T-helper 2 cell (primary cell): ENCODE measurements at places on chromosomes 1 and 21.

- no peak for DNase-seq
Observed at GRCh38 chr1:33715195-33715811, 148.6 kb upstream of the HMGB4 start.

DNA sequence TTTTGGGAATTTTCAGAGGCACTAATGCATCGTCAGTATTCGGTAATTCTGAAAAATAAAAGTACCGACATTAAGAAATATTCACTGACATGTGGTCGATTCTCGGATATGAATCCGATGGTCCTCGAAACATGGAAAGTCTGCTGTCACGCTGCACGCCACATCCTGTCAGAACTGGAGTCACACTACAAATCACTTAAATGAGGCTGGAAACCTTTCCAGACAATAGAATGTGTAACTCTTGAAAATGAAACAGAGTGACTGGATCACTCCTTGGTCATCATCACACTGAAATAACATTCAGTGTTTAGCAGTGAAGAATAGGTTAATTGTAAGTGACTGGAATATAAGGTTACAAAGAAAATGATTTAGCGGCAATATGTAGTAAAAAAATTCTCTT, 620.1 kb upstream of the ADAMTS5 start:
- DNase-seq = no peak

- no peak for DNase-seq
Observed at GRCh38 chr1:92442351-92442750, 44.4 kb downstream of the GFI1 start.

- DNase-seq = peak; percentile 99
Observed at GRCh38 chr1:184160236-184160635, 108.7 kb downstream of the TSEN15 start.

DNA sequence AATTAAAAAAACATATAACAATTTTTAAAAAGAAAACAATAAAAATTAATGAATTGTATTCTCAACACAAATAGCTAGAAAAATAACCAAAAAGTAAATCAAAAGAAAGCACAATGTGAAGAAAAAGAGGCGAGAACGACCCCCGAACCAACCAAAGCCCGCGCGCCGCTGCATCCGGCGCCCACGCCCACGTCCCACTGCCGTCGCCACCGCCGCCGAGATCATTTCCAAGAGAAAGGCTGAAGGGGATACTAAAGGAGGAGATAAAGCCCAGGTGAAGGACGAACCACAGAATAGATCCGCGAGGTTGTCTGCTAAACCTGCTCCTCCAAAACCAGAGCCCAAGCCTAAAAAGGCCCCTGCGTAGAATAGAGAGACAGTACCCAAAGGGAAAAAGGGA, 11.8 kb upstream of the ABCB10 start:
- no peak for DNase-seq

DNA sequence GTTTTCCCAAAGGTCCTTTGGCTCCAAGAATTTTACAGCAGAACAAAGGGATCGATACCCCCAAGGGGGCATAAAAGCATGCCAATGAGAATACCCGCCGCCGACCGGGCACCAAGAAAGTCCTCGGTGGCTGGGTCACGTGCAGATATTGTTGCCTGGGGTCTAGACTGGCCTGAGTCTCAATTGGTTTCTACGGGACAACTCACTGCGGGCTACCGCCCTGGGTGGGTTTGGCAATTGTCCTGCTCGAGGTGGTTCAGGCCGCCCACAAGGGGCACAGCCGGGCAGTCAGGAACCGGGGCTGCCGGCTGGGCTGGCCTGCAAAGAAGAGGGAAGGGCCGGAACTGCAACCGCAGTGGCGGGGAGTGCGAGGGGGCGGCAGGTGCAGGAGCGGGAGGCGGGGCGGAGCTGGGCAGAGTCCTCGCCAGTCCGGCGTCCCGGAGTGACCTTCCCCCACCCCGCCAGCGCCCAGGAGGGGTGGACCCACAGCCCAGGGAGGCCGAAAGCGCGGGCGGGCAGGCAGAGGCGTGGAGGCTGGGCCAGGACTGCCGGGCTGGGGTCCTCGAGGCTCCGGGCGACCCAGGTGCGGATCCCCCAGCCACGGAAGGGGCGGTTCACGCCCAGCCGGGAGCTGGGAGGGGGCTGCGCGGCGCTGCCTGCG, 926 bp upstream of the ATP1B1 start:
- DNase-seq = peak; percentile 25

DNA sequence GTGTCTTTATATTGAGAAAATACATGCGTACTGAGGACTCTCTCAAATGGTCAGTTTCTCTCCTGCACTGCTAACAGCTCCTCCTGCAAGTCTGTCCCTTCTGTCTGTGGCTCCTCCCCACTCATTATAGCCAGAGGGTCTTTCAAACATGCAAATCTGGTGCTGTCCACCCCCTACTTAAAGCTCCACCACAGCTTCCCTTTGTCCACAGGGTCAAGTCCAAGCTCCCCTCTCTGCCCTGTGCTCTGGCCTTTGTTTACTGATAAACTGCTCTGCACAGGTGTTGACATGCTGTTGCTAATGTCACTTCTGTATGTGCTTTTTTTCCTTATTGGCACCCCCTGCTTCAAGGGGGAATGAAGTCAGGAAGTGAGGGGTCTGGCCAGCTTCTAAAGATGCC, 47.7 kb upstream of the GPR37L1 start:
- no peak for DNase-seq

- no peak for DNase-seq
Observed at GRCh38 chr1:22708777-22709176, 1.9 kb upstream of the EPHB2 start.

DNA sequence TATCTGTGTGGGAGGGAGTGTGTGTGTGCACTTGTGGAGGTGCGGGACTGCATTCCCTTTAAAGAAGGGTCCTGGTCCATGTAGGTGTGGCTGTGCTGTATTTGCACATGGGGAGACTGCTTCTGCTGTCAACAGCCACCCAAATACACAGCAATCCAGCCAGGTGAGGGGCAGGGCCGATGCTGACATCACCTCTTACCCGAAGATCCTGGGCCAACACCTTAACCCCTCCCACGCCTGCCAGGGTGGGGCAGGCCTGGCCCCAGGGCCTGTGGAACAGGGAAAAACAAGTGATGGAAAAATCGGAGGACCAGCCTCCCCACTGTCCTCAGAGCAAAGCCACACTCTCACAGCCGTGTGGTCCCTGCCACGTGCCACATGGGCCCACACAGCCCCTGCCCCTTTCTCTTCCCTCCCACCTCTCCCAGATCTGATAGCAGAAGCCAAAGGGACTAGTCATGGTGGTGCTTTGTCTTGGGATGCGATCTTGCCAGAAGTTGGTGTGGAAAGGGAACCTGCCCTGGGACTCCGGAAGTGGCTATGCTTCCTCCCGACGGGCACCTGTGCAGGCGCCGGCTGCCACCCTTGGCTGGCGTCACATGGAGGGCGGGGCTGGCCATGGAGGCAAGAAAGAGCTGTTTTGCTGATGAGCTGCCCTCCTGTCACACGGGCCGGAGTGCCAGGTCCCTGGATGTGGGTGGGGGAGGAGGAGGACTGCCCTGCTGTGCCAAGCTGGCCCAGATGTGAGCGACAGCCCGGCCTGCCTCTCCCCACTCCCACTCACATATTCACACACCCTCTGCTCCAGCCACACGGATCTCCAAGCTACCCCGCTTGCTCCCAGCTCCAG, 7.8 kb upstream of the CASZ1 start:
- DNase-seq = no peak

GRCh38 chr1:236759252-236759859, 35.7 kb upstream of the MTR start:
- DNase-seq = no peak

- DNase-seq = no peak
Observed at GRCh38 chr1:179807291-179807690, 64.2 kb downstream of the FAM163A start.

DNA sequence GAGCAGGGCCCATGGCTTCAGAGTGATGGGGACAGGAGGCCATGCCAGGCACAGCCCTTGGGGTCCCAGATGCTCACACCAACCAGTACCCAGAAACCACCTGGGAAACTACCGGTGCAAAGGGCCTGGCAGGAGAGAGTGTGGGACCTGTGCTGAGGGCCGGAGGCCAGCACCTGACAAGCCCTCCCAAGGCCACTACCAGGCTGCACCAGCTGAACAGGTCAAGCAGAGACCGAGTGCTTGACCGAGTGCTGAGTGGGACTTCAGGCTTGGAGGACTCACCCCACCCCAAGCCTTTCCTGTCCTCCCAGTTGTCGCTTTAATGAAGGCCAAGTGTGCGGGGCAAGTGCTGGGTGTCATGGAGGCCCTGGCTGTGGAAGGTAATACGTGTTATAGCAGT, 36.5 kb downstream of the SNAP47 start:
- DNase-seq = no peak

DNA sequence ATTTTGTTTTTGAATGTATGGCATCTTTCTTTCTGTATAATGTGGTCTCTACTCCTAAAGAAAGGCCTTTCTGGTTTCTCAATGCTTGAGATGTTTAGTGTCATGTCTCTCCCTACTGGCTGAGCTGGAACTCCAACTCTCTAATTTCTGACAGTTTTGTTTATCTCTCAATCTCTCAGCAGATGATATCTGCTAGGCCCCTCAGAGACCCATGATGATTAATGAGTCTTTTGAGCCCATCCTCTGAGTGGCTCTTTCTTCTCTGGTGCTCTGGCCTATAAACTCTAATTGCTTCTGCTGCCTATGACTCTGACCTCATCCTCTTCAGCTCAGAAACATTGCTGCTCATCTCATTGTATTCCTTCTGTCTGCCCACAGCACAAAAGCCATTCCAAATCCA, 46.6 kb downstream of the CRB1 start:
- DNase-seq = no peak

GRCh38 chr1:159987186-159987585, 33.1 kb upstream of the SLAMF9 start:
- no peak for DNase-seq

GRCh38 chr1:72280711-72281110, 1.6 kb downstream of the NEGR1 start:
- DNase-seq = no peak

- DNase-seq = no peak
Observed at GRCh38 chr1:183913567-183913993, 108.7 kb downstream of the RGL1 start.

DNA sequence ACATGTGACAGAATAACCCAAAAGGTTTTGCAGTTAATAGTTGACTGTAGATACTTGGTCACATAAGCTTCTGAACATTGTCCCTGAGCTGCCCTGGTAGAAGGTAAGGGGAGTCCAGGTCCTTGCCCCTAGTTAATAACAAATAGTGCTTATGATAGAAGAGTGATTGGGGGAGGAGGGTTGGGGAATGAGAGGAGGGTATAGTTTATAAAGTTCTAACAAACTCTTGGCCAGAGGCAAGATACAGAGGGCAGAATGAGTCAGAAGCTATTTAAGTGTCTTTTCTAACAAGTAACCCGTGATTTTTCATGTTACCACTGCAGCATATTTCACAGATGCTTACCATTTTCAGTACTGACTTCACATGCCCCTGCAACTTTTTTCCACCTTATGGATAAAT, 26.7 kb upstream of the MYOCOS start:
- DNase-seq = no peak

GRCh38 chr1:178961868-178962267, 63.8 kb upstream of the FAM20B start:
- no peak for DNase-seq

- DNase-seq = no peak
Observed at GRCh38 chr1:34694383-34694782, 60.5 kb upstream of the GJB5 start.

DNA sequence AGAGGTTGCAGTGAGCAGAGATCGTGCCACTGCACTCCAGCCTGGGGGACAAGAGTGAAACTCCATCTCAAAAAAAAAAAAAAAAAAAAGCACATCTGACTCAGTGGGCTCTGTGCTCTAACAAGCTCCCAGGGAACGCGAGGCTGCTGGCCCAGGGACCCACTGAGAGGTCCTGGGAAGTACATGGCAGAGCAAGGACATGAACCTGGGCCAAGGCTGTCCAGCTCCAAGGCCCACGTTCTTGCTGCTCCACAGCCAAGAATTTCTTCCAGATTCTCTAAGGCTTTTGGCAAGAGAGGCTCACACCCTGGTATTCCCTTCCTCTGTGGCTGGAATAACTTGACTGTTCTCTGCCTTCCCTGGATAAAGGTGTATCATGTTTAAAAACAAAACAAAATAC, 15.4 kb upstream of the AGTRAP start:
- DNase-seq = no peak

DNA sequence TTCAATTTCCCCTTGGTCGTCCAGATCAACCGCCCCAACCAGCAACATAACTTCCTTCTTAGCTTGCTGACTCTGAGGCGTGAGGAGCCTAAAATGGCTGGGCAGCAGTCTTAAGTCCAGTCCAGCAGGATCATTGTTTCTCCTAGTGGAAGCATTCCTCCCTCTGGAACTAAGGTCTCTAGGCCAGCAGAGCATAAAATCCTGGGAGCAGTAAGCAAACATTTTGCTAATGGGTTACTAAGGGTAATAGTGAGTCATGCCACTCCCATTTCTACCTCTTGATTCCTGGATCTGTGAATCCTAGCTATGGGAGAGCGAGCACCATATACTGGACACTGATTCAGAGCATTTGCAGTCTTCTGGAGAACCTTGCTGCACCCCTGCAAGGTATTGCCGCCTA, 59.9 kb downstream of the ADSS2 start:
- DNase-seq = no peak

DNA sequence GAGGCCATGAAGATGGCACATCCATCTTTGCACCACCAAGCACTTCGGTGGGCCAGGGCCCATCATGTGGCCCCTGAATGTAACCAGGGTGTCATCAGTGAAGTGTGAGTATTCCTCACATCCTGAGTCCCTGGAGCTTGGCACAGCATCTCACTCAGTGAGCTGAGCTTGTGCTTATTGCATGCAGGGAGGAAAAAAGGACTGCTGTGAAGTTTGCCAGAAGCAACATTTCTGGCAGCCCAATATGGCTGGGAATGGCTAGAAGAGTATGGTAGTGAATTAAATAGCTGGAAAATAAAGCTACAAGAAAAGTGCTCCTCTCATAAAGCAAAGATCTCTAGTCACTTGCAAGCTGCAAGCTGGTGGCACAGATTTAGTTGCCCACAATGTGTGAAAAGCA, 109.3 kb downstream of the TNFSF18 start:
- DNase-seq = no peak

DNA sequence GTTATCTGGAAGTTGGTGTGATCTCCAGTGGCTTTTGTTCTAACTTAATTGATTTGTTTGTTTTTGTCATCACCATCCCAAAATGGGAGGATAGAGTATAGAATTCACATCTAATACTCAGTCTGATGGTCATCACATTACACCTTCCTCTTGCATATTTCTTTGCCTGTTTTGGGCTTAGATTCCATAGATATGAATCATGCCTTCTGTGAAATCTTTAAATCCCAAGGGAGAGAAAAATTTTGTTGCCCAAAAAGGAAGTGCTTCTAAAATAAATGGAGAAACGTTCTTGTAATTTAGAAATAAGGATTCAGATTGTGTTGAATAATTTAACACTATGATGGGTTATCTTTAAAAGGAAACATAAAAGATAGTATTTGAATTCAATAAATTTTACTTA, 446.0 kb upstream of the LRRC7 start:
- no peak for DNase-seq

- DNase-seq = peak; percentile 70
Observed at GRCh38 chr1:232905331-232906034, 44.9 kb upstream of the NTPCR start.
